ENCODE measurements at places on chromosomes 12 and 14. TPM values are rescaled to one million over a fixed set of nuclear protein-coding genes. Genes with fewer than 3 reads are reported as not detected.

GRCh38 chr12:7872566-7873319, at the start of gene SLC2A14:
SLC2A14 (minus strand) TSS chr12:7872915; CDS start chr12:7869880, 3,035 bp downstream.
- DNase-seq, result no peak

- DNase-seq, result peak; percentile 88
Measured at GRCh38 chr12:47949441-47950341, 13.7 kb upstream of the TMEM106C start.

DNA sequence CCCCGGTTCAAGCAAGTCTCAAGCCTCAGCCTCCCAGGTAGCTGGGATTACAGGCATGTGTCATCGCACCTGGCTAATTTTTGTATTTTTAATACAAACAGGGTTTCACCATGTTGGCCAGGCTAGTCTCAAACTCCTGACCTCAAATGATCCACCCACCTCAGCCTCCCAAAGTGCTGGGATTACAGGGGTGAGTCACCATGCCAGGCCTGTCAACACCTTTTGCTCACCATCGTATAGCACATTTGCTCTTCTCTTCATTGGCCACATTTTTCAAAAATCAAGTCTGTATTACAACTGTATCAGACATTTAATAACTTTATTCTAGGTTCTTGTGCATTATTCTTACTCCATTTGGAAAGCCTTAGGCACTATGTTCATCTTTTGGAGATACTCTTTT, 50.3 kb downstream of the BCAT1 start:
- DNase-seq, result no peak

DNA sequence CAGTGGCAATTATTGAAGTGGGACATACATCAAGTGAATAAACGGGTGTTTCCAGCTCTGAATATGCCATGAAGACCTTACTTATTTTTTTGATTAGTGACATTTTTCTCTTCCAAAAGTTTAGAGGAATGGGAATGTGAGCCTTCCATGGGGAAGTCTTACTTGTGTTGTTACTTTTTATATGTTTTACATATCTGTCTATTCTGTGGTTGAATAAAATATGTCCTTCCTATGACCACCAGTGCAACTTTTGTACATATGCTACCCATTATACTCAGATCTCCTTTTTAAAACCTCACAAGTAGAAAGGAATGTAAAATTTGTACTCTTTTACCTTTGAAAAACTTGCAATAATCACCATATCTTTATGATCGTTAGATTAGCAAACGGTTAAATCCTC, 132.7 kb downstream of the MSRB3 start:
- DNase-seq, result no peak

GRCh38 chr12:128844031-128844635, 9.1 kb upstream of the GLT1D1 start:
- DNase-seq, result no peak

- DNase-seq, result no peak
Measured at GRCh38 chr14:83260751-83261150, 1727.1 kb upstream of the SEL1L start.

GRCh38 chr12:51124504-51124903, 41.1 kb upstream of the CSRNP2 start:
- DNase-seq, result no peak

DNA sequence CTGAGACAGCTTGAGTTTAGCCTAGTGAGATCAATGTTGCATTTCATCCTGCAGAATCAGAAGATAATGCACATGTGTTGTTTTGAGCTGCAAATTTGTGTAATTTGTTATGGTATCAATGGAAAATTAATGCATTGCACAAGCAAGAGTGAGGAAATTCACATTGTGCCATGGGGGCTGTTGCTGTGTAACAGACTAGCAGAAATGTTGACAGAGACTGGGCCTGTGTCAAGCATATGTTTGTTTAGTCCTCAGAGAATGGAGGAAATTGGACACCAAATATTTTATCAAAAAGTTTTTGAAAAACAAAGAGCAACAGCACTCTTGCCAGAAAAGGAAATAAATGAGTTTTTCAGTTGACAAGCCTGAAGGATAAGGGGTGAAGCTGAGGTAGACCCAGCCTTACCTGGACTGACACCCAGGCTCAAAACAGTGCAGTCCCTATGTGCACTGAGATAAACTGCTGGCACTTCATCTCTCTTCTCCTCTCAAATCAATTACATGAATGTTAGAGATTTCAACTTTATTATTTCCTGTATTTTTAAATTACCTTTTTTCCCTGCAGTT, 1150.0 kb downstream of the FSCB start:
- DNase-seq, result no peak

GRCh38 chr12:46839232-46839631, 13.4 kb upstream of the SLC38A4 start:
- DNase-seq, result no peak

DNA sequence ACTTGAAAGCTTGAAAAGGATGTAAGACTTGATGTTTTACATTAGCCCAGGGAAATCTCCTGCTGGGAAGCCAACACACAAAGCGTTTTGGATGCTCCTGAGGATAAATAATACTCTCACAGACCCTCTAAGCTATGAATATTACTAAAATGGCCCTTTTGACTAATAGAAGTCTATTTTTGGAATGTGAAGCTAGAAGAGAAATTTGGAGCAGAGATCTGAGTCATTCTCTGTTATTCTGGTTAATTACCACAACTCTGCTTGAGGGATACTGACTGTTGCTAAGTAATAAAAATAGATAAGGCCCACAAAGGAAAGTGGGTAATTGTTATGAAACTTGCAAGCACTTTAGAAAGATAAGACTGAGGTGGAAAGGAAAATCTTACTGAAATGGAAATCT, 346.2 kb upstream of the STXBP6 start:
- DNase-seq, result no peak

- no peak for DNase-seq
Measured at GRCh38 chr12:113853491-113853890, 112.6 kb downstream of the RBM19 start.

Gene KRT73
- total RNA-seq, result not detected

Gene CLEC4D
- not detected for total RNA-seq

Gene GNB3
- 5.4 TPM for total RNA-seq

Gene TWF1
- 12.4 TPM for total RNA-seq

Gene RPL10L
- not detected for total RNA-seq

Gene SDSL
- 7.6 TPM for total RNA-seq

Gene CCDC177
- not detected for total RNA-seq

Gene DAO
- not detected for total RNA-seq

All from left ventricle myocardium superior (tissue), 1 donor.